ENCODE measurements at places on chromosomes 11 and 22. TPM values are rescaled to one million over a fixed set of nuclear protein-coding genes. Genes with fewer than 3 reads are reported as not detected.

Gene OR5A1
- polyA plus RNA-seq: 0.04 TPM

Gene MIOX
- polyA plus RNA-seq: not detected

Gene MMP1
- 1.1 TPM for polyA plus RNA-seq

Gene RTN4R
- 6.9 TPM for polyA plus RNA-seq

Gene MRPL23
- polyA plus RNA-seq: 38.1 TPM

Gene SLC22A6
- 0.08 TPM for polyA plus RNA-seq

Gene OR5B21
- not detected for polyA plus RNA-seq

Gene LMO2
- 43.6 TPM for polyA plus RNA-seq

Gene SLC7A4
- polyA plus RNA-seq: 0.41 TPM

Gene UPB1
- 1.6 TPM for polyA plus RNA-seq

Gene MMP8
- polyA plus RNA-seq: 0.11 TPM

Gene DBX1
- not detected for polyA plus RNA-seq

Gene C1QTNF4
- 4.0 TPM for polyA plus RNA-seq

Gene FAT3
- 59.3 TPM for polyA plus RNA-seq

Gene GGTLC2
- polyA plus RNA-seq: 0.38 TPM

Gene UFD1
- polyA plus RNA-seq: 59.0 TPM

Gene OR52H1
- polyA plus RNA-seq: not detected

Gene WT1
- polyA plus RNA-seq: 0.80 TPM

Gene MMP27
- not detected for polyA plus RNA-seq

Gene SEPTIN3
- 1.7 TPM for polyA plus RNA-seq

Gene FAM118B
- polyA plus RNA-seq: 30.1 TPM

Gene OR8G1
- 0.04 TPM for polyA plus RNA-seq

Gene RIN1
- polyA plus RNA-seq: 3.7 TPM

Gene SMC1B
- 0.35 TPM for polyA plus RNA-seq

Gene SOX6
- polyA plus RNA-seq: 18.3 TPM

Gene STK33
- polyA plus RNA-seq: 31.0 TPM
